ENCODE measurements at places on chromosomes 1 and 21.
A peak's percentile ranks its signal among the peaks of the same experiment; 100 is the strongest.

- no peak for DNase-seq
These were observed 429.6 kb downstream of the HLX start for GRCh38 chr1:221308534-221309511.

DNA sequence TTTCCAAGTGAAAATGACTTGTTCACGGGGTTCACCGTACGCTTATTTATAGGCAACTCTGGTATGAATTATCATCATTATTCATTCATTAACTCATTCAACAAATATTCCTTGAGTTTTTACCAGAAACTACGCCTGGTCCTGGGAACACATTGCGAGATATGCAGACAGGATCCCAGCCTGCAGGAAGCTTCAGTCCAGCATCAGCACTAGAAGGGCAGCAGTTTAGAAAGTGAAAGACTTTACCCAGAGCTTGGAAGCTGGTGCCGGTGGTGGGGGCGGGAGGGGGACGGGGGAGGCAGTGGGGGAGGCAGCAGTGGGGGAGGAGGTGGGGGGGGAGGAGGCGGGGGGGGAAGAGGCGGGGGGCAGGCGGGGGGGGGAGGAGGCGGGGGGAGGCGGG lies 55.9 kb downstream of the SETD4 start:
- DNase-seq, result no peak

- DNase-seq, result peak; percentile 84
These were observed 58.3 kb upstream of the SDC3 start for GRCh38 chr1:30966690-30967369.

DNA sequence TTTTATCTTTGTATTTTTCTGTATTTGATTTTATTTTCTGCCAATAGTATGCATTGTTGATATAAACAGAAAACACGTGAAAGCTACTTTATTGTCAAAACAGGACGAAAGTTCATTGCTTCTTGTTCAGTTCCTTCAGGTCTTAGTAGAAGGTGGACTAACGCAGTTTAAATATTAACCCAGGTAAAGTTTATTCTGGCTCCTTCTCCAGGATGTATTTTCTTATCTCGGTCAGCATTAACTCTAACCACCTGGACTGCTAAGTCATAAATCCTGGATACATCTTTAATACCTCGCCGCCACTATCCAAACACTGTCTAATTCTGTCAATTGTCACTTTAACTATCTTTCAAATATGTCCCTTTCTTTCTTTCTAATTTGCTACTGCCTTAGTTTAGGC lies 5.7 kb upstream of the SOAT1 start:
- no peak for DNase-seq

DNA sequence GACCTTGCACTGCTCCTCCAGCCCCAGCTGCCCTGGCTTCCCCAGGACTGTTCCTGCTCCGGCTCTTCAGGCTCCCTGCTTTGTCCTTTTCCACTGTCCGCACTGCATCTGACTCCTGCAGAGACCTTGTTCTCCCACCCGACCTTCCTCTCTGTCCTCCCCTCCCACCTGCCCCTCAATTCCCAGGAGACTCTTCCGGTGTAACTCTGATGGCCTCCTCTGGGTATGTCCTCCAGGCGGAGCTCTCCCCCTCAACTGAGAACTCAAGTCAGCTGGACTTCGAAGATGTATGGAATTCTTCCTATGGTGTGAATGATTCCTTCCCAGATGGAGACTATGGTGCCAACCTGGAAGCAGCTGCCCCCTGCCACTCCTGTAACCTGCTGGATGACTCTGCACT lies 550 bp downstream of the ACKR1 start:
- no peak for DNase-seq

- no peak for DNase-seq
These were observed 285.8 kb upstream of the NEGR1 start for GRCh38 chr1:72568113-72568512.

DNA sequence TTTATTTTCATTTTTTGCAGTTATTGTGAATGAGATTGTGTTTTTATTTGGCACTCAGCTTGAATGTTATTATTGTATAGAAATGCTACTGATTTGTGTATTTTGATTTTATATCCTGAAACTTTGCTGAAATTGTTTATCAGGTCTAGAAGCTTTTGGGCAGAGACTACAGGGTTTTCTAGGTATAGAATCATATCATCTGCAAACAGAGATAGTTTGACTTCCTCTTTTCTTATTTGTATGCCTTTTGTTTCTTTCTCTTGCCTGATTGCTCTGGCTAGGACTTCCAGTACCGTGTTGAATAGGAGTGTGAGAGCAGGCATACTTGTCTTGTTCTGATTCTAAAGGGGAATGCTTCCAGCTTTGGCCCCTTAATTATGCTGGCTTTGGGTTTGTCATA lies 27.3 kb downstream of the ZNF691 start:
- DNase-seq, result no peak

- no peak for DNase-seq
These were observed 1.9 kb upstream of the ETV3 start for GRCh38 chr1:157140063-157140588.

DNA sequence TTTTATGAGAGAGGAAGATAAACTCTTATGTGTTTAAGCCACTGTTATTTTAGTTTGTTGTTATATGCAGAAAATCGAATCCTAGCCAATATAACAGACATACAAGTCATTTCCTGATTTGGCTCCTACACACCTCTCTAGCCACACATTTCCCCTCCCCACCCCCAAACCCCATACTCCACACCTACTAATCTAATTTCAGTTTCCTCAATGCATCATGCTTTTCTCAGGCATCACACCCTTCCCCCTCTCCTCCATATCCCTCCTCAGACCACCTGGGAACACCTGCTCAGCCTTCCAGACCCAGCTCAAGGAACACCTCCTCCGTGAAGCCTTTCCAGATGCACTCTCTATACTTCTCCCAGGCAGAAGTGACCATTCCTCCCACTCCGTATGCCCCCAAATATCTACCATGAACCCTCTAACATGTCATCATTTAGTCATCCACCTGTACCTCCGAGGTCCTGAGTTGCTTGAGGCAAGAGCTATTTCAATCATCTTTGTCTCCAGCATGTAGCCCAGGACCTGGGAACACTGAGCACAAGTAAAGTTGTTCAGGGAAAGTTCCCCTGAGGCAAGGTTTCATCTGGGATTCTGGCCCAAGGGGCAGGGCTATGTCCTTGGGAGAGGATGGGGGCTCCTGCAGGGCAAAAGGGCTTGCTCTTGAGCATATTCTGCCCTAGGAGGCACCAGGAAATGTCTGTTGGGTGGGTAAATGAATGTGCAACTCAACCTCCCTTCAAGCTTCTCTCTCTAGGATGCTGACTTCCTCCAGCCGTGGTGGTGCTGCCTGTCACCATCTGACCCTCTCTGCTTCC lies 126.8 kb downstream of the HIVEP3 start:
- no peak for DNase-seq

DNA sequence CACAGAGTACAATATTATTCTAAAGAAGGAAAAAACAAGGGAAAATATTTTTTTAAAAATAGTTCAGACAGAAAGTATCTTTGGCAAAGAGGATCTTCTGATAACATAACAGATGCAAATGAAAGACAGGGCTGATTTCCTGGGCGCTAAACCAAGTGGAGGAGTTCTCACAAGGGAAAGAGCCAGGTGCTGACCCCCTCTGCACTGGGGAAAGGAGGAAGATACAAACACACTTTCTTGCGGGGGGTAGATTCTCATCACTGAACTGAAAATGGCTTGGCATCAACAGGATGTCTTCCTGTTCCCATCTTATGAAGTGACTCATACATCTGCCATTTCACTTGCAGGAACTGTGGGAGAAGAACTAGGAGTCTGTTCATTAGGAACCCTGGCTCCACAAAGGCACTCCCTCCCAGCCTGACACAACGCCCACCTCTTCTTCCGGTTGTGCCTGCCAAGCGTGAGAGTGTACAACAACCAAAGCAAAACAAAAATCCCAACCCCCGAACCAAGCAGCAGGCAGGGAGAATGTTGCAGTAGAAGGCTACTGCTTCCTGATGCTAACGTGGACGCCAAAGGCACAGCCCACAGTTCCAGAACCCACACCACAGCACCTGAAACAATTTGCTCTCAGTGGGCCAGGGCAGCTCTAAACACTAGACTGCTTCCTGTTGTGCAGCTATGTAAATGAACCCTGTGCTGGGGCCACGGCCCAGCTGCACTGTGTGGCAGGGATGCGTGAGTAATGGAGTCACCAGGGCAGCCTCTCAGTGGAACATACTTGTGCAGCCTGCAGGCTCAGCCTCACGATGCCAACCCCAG lies 51.0 kb downstream of the GADD45A start:
- DNase-seq, result peak; percentile 66

- DNase-seq, result no peak
These were observed 19.1 kb upstream of the MYOG start for GRCh38 chr1:203104789-203105390.

- no peak for DNase-seq
These were observed 2.4 kb downstream of the BEST4 start for GRCh38 chr1:44785501-44786137.

Measured in NCI-H2081 (cell line).